Stimulated activated CD8-positive, alpha-beta memory T cell treated with anti-CD3 and anti-CD28 coated beads, Interleukin-7, amount 100 ng/mL, for 1 hour (primary cell): ENCODE measurements at places on chromosomes 4 and X.

GRCh38 chr4:102518703-102519131 lies 17.6 kb downstream of the NFKB1 start:
- DNase-seq = no peak

GRCh38 chr4:10524196-10524833 lies 67.1 kb upstream of the ZNF518B start:
- no peak for DNase-seq

DNA sequence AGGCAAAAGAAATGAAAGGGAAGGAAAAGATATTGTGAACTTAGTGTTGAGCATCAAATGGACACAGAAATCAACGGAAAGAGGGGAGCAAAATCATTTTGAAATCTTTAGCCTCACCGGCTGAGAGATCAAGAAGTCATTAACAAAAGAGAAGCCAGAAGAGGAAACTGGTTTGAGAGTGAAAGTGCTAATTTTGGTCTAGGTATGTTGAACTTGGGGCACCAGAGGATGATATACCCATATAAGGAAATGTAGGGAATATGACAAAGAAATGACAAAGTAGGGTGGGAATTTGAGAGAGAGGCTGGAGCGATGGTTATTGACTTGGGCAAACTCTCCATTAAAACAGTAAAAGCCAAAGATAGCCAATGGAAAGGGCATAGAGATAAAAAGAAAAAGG lies 183.4 kb upstream of the ATOH1 start:
- DNase-seq = no peak

DNA sequence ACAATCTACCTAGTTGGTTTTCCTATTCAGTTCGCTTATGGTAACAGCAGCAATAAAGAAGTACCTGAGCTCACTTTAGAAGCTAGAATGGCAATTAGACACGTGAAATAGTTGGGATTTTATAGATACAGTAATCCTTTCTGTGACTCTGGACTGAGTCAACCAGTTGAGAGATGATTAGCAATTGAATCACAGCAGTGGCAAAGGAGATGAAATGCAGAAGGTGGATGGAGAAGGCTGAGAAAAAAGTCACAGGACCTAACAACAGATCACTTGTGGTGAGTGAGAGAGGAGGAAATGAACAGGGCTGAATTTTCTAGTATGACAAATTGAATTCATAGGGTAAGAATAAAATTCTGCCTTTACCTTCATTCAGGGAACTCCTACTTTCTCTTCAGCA lies 197.1 kb upstream of the MAGEB18 start:
- DNase-seq = no peak

- no peak for DNase-seq
These were observed 26.1 kb upstream of the EXOC1L start for GRCh38 chr4:55793479-55793878.

- DNase-seq = no peak
These were observed 113.3 kb upstream of the OTUD4 start for GRCh38 chr4:145293658-145294057.

DNA sequence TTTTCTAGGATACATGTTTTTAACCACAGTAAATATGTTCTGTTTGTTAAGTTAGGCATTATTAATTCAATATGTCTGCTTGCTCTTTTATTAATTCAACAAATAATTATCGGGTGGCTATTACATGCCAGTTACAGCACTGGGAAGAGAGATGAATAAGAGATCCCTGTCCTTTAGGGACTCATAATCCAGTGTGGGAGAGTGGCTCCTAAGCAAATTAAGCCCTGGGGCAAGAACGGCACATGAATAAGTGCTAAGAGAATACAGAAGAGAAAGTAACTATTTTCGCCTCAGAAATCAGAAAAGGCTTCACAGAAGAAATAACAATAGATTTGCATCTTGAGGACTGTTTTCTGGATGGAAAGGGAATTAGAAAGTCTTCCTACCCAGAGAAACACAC lies 236.7 kb downstream of the NR3C2 start:
- DNase-seq = no peak

- DNase-seq = no peak
These were observed 76.2 kb upstream of the SCOC start for GRCh38 chr4:140297221-140297570.

GRCh38 chr4:175906384-175906783 lies 94.3 kb upstream of the GPM6A start:
- no peak for DNase-seq

GRCh38 chrX:139049465-139049864 lies 337.9 kb upstream of the FGF13 start:
- DNase-seq = no peak

DNA sequence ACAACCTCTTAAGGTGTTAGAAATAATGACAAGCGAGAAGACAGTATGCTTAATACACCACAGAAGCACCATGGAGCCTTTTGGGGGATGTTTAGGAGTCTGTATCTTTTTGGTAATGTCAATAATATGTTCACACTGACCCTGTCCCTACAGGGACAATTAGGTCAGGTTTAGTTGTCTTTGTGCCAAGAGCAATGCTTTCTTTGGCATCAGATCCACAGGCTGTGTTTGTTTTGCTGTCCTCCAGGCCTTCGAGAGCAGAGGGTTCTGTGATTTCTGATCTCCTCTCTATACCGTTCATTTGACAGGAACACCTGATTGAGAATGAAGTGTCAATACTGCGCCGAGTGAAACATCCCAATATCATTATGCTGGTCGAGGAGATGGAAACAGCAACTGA lies 153.8 kb downstream of the DCLK2 start:
- no peak for DNase-seq

- no peak for DNase-seq
These were observed 2.0 kb upstream of the SH3BP2 start for GRCh38 chr4:2790583-2791517.

DNA sequence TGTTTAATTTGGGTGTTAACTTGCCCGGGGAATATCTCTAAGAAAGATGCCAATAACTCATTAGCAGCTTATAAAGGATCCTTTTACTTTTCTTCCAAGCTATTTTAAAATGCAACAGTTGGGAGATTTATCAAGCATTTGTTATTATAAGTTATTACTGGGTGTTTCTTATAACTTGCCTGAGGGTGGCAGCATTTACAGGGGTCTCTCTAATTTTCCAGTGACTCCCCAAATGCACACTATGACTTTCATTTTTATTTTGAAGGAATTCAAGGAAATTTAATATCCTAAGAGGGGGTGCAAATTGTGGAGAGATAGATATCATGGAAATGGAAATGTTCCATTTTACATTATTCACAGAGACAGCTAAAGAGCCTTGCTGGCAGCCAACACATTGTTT lies 138.0 kb downstream of the PDGFRA start:
- no peak for DNase-seq

DNA sequence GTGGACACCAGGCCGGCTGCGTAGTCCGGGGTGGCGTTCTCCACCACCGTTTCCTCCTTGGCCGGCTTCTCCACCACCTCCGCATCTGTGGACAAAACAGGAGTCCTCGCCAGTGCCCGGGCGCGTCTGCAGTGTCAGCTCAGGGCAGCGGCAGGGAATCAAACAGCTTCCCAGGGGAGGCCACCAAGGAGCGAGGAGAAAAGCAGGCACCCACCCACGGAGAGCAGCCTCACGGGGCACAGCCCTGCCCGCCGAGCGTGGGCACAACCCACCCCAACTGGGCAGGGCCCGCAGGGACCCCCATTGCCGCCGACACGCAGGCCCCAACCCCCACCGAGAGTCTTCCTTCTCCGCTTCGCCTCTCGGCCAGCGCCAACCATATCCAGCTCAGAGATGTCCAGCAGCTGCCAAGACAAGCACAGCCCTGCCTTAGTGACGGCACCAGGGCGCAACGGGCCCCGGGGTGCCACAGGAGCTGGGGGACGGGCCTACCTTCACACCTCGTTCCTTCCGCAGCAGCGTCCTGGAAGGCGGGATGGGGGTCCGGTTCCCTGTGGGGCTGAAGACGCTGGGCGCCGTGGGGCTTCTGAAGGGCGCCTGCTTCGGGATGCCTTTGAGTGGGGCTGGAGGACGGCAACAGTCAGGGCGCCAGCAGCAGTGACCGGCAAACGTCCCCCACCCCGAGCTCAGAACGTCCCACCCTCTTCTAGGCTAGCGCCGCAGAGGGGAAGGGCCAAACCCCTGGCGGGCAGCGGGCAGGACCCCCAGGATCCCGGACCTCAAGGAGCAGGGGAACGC lies 22.8 kb downstream of the NELFA start:
- DNase-seq = no peak

- DNase-seq = no peak
These were observed 423 bp downstream of the CRMP1 start for GRCh38 chr4:5892323-5893003.

DNA sequence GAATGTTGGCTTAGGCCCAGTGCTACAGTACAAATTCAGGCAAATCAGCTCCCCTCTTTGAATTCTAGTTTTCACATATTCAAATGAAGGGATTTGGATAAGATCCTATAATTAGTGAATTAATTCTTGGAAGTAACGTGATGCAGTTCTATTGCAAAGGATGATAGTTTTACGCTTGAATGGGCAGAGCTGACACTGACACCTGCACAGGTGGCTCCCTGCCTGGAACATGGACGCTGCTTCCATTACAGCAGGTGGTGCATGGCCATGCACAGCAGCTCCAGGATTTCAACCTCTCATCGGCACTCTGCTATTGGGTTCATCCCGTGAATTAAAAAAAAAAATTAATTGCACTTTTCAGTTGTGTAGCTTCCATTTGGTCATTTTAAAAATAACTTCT lies 28.4 kb upstream of the RPS6KA6 start:
- DNase-seq = no peak

DNA sequence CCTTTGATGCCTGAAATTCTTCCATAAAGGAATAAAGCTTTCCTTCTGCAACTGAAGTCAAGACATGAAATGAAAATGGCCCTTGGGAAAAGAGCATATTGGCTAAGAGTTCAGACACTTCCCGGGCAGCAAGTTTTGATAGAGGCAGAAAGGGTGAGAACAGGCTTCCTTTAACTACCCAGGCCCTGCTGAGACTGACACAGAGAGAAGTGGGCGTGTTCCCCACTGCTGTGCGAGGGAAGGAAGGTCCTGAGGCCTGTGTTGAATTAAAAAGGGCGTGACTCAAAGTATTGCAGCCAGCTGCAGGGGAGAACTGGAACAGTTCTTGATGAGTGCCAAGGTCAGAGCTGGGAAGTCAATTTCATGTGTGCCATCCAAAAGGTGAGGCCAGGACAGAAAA lies 33.9 kb upstream of the ADGRG2 start:
- no peak for DNase-seq

- DNase-seq = no peak
These were observed 1601.7 kb upstream of the TENM3 start for GRCh38 chr4:180641495-180641894.

- no peak for DNase-seq
These were observed 603.2 kb downstream of the STIM2 start for GRCh38 chr4:27463816-27464215.

DNA sequence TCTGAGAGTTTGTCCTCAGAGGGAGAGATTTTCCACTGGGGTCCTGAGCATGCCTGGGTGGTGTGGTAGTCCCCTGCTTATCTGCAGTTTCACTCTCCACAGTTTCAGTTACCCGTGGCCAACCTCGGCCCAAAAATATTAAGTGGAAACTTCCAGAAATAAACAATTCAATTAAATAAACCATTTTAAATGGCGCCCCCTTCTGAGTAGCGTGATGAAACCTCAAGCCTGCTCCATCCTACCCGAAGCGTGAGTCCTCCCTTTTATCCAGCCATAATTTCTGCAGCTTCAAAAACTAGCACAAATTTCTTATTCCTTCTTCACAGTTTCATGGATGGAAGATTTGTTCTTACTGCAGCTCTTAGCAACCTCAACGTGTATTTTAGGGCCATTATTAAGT lies 26.7 kb downstream of the PNMA6E start:
- no peak for DNase-seq
